ENCODE measurements at places on chromosomes 1 and 21.

GRCh38 chr1:229557913-229558414 lies 543 bp downstream of the ABCB10 start:
- DNase-seq: no peak

- no peak for DNase-seq
Measured at GRCh38 chr1:12610305-12610935, 7.6 kb downstream of the DHRS3 start.

GRCh38 chr1:47757226-47757975 lies 239.8 kb downstream of the TRABD2B start:
- no peak for DNase-seq

- DNase-seq: no peak
Measured at GRCh38 chr1:235426143-235426542, 58.9 kb downstream of the TBCE start.

GRCh38 chr1:177472567-177472966 lies 301.8 kb downstream of the BRINP2 start:
- DNase-seq: no peak

GRCh38 chr1:88897070-88897730 lies 5.8 kb upstream of the GTF2B start:
- no peak for DNase-seq
